Kasumi-1 (cell line): ENCODE measurements at places on chromosomes 12 and 14.

- no peak for DNase-seq
Observed at GRCh38 chr14:95713596-95714371, at the start of gene TCL1A. Gene TCL1A, minus strand, starts transcription at chr14:95714125. Its CDS starts 59 bp downstream, at chr14:95714066.

DNA sequence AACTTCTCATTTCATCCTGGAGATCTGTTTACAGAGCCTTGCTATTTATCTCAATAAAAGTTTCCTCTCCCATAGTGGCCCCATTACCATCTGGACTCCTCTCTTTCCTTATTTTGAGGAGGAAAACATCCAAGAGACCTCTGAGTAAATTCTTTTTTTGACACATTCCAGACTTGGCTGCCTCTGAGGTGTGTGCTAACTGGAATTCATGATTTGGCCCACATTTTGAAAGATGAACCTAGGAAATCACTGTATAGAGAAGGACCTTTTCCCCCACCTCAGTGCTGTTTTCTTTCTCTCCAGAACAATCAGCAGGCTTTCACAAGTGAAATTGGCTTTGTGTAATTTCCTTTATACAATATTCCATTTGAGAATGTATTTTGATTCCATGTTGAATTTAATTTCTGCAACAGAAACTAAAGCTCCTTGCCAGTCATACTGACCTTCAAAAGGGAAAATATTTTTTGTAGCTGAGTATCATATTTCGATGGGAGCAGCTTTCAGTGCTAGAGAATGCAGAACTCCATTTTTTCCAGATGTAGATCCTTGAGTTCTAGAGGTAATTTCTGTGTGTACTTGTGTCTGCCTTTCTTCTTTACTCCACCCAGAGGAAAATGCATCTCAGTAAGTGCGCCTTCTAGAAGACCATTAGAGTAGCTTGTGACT lies 244.9 kb upstream of the RGS6 start:
- DNase-seq = no peak

- DNase-seq = no peak
Observed at GRCh38 chr12:89571491-89572195, 45.8 kb upstream of the POC1B start.

GRCh38 chr14:65065719-65066118 lies 36.6 kb downstream of the MAX start:
- DNase-seq = no peak

- DNase-seq = no peak
Observed at GRCh38 chr14:90568405-90568804, 171.6 kb downstream of the CALM1 start.

DNA sequence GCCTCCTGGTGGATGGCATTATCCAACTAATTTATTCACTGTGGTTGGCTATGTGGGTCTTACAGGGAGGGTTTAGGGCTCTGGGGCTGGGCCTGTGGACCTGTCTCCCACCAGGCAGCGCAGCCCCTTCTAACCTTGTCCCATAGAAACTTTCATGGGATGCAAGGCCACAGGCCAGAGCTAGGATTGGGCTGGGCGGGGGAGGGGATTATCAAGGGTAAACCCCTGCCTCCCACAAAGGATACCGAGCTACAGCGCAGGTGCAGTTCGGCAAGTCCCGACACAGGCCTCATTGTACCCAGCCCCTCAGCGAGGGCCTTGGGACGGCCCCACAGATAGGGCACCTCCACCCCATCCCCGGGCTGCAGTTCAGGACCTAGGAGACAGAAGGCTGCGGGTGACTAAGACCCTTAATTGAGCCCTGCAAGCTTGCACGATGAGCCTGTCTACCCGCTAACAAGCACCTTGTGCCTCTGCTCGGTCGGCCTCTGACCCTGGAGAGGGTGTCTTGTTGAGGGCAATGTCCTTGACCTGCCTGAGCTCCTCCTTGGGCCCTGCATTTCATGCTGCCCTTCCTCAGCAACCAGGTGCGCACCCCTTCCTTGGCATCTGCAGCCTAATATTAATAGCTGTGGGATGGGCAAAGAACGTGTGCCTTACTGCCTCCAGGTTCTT lies 46.7 kb downstream of the PSMA6 start:
- no peak for DNase-seq
